NCI-H2107 (cell line): ENCODE measurements at places on chromosomes 12 and 14.

DNA sequence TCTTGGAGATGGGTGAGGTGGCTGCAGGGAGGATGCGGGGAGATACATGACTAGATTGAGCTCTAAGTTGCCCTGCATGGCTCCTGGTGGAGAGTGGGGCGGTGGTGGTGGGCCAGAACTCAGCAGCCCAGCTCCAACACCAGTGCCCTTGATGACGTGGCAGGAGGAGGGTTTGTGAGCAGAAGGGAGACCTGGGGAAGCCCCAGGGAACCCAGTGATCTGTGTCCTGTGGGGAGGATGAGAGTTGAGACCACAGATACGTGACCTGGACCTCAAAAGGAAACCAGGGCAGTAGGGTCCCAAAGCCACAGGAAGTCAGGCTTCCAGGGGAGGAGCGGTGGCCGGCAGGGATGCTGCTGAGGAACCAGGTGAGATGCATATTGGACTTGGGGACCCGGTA is 989.1 kb upstream of the TMEM132C start:
- no peak for DNase-seq

DNA sequence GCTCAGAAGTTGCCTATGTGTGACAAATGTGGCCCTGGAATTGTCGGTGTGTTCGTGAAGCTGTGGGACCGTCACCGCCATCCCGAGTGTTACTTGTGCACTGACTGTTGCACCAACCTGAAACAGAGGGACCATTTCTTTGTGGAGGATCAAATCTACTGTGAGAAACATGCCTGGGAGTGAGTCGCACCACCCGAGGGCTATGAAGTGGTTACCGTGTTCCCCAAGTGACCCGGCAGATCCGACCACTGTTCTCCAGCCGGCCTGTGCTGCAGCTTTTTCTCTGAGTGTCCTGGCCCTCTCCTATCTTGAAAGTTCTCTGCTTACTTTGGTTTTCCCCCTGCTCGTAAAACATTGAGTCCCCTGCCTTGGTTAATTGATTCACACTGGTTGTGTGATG is 65.3 kb downstream of the VCPKMT start:
- DNase-seq: no peak

- DNase-seq: no peak
Observed at GRCh38 chr14:104076743-104077142, 8.8 kb upstream of the ASPG start.

DNA sequence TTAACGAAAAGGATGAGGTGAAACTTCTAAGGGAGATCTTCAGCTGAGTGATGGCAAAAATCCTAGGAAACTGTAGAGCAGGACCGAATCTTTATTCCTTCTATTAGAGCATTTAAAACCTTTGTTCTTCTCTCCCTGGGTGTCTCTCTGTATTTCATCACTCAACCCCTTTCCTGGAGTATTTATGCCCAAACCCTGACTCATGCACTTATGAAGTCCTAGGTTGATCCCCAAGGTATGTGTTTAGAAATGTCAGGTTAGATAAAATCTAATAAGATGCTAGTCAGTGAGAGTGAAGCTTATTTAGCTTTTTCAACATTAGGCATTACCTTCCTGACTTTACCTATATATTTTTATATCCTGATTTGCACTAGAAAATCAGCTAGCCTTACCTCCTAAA is 239.8 kb upstream of the NPAS3 start:
- DNase-seq: no peak

GRCh38 chr14:60807247-60807646 is 72.7 kb downstream of the MNAT1 start:
- DNase-seq: no peak

DNA sequence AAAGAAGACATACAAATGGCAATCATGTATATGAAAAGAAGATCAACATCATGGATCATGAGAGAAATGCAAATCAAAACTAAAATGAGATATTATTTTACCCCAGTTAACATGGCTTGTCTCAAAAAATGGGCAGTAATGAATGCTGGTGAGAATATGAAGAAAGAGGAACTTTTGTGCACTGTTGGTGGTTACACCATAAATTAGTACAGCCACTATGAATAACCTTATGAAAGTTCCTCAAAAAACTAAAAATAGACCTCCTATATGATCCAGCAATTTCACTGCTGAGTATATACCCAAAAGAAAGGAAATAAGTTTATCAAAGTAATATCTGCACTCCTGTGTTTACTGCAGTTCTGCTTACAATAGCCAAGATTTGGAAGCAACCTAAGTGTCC is 151.7 kb downstream of the PDZRN4 start:
- no peak for DNase-seq

DNA sequence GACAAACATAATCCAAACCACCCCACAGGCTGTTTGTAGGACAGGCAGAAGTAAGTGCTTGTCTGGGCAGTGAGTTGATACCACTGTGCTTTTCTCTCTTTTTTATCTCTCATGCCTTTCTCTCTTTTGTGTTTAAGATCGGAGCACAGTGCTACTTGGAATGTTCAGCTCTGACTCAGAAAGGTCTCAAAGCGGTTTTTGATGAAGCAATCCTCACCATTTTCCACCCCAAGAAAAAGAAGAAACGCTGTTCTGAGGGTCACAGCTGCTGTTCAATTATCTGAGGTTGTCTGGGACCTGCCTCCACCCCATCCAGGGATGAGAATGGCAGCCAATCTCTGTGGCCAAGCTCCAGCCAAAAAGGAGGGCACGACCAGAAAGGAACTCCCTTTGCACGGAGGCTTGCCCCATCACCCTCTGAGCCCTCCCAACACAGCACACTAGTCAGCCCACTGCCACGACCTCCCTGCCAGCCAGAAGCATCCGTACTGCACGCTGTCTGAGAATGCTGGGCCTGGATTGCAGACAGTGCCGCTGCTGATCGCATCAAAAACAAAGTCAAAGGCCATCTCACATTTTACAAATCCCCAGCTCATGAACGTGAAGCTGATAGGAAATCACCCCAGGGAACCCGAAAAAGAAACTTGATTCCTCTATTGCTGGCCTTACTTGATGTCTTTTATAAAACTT is 27.8 kb downstream of the GPHB5 start:
- no peak for DNase-seq

GRCh38 chr14:96637521-96637920 is 135.3 kb downstream of the PAPOLA start:
- no peak for DNase-seq
